ENCODE measurements at places on chromosomes 1 and 21.

DNA sequence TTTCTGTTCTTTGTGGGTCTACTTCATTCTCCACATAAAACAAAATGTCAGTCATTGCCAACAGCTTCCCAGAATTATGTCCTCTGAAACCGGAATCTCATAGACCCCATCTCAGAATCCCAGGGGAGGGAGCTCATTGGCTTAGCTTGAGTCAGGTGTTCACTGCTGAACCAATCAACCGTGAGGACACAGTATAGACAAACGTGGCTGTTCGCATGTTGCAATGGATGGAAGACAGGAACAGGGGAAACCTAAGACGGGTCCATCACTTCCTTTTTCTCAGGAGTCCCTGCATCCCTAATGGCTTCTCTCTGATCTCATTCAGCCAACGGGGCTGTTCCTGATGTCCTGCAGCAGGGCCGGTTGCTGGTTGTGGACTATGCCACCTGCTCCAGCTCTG lies 9.1 kb downstream of the CELA2A start:
- peak; percentile 51 for DNase-seq

- no peak for DNase-seq
These were observed 710 bp upstream of the PDXK start for GRCh38 chr21:43717967-43718871.

- DNase-seq, result peak; percentile 60
These were observed 14.4 kb upstream of the ZFYVE9 start for GRCh38 chr1:52127181-52128180.

DNA sequence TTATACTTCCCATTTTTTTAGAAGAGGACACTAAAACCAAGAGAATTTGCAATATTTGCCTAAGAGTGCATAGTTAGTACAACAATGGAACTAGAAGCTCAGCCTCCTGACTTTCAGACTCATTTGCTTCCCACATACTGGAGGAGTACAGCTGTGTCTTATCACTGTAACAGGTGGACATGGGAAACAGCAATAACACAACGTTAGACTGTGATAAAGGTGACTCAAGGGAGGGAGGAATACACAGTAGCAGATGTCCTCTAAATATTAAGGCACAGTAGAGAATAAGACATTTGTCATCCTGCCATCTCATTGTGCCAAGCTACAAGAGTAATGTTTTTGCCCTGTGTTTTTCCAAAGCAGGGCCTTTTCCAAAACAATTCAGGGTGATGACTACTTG lies 55.4 kb upstream of the JAK1 start:
- DNase-seq, result no peak

DNA sequence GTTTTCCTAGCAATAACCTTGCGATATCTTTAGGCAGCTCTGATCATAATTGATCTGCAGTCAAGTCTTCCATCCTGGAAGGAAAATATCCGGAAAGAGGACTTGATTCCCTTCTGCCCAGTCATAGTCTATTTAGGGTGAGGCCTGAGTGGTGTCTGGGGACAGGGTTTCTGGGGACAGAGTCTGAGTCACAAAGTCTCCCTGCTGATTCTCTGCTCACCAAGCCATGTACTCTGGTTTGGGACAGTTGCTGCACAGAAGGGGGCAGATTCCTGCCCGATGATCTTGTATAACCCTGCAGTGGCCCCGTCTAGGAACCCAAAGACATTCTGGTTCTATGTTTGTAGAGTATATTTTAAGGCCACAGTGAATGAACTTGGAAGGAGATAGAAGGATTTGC lies 178.8 kb downstream of the KCNJ6 start:
- DNase-seq, result no peak

GRCh38 chr1:155437405-155437804 lies 116.7 kb downstream of the RUSC1 start:
- DNase-seq, result no peak

Measured in suppressor macrophage treated with lipopolysaccharide for 4 hours (primary cell).